Stimulated activated CD8-positive, alpha-beta memory T cell treated with anti-CD3 and anti-CD28 coated beads, Interleukin-2, amount 100 ng/mL, for 1 hour (primary cell): ENCODE measurements at places on chromosomes 7 and 10.

DNA sequence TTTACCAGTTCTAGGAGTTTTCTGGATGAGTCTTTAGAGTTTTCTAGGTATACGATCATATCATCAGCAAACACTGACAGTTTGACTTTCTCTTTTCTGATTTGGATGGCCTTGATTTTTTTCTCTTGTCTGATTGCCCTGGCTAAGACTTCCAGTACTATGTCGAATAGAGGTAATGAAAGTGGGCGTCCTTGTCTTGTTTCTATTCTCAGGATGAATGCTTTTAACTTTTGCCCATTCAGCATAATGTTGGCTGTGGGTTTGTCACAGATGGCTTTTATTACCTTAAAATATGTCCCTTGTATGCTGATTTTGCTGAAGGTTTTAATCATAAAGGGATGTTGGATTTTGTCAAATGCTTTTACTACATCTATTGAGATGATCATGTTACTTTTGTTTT, 223.2 kb upstream of the COBL start:
- DNase-seq = no peak

DNA sequence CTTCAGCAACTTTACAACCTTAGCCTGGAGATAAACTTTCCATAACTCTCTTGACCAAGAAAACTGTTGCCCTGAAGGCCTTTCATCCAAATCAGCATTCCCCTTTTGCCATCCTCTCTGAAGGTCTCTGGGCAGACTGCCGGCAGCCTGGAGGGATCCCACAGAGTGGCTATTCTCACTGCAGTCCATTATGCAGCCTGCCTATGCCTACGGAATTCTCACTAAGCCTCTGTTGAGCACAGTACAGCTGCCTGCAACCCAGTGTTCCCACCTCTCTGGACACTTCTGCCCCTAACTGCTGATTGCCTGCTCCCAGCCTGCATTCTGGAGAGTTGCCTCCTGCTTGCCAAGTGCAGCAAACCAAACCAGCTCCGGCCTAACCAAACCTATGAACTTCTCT, 548.9 kb upstream of the STEAP1 start:
- DNase-seq = no peak

GRCh38 chr10:48701139-48701901, 16.6 kb downstream of the WDFY4 start:
- no peak for DNase-seq

DNA sequence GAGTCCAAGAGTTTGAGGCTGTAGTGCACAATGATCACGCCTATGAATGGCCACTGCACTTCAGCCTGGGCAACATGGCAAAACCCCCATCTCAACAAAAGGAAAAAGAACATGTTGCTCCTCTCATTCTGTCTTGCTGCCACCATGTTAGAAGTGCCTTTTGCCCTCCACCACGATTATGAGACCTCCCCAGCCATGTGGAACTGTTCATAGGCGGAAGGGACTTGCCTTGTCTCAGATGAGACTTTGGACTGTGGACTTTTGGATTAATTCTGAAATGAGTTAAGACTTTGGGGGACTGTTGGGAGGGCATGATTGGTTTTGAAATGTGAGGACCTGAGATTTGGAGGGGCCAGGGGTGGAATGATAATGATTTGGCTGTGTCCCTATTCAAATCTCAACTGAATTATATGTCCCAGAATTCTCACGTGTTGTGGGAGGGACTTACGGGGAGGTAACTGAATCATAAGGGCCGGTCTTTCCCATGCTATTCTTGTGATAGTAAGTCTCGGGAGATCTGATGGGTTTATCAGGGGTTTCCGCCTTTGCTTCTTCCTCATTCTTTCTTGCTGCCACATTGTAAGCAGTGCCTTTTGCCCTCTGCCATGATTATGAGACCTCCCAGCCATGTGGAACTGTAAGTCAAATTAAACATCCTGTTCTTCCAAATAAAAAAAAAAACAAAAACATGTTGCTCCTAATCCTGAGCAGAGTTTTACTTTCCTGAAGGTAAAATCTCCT, 22.3 kb downstream of the DLG5 start:
- no peak for DNase-seq

- no peak for DNase-seq
These were observed 37.4 kb downstream of the LRRC72 start for GRCh38 chr7:16564023-16564380.

DNA sequence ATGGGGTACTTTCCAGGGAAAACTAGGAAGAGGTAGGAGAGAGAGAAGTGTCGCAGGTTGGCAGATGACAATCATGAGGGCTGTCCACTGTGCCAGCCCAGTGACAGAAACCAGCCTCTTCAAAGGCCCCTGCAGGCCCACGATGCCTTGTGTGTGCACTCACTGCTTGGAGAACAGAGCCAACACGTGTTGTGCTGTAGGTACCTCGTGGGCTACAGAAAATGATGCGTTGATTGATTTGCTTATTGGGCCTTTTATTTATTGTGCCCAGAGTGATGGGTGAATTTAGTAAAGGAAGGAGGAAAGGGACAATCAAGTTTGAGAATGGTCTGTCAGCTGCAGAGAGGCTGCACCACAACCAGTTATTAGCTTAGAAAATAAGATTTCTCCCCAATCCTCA, 215.1 kb downstream of the PLXNA4 start:
- DNase-seq = no peak

DNA sequence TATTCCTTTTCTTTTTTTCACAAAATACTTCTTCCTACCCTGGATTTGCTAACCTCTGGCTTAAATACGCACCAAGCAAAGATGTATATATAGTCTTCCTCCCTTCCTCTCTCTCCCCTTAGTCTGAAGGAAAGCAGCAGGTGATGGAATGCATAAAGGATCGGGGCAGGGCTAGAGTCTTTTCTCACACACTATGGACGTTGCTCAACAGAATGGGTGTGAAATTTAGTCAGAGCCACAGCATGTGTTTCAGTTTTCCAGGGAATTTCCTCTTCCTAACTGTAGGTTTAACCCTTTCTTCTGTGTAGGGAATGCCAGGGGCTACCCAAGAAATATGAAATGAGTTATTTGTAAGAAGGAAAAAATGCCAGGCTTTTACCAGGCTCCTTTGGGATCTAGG, 71.4 kb upstream of the NFKB2 start:
- DNase-seq = no peak

DNA sequence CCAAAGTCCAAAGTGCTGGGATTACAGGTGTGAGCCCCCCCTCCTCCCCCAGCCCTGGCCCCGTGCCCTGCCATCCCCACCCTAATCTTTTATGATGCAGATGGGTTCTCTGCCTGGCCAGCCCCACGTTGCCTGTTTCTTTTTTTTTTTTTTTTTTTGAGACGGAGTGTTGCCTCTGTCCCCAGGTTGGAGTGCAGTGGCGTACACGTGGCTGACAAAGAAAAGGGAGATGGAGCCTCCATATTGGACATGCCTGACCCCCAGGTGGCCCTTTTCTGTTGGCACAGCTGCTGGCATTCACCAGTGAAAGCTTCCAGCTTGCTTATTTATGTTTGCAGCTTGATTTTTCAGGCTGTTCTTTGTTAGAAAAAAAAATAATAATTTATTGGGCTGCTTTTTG, 235.3 kb downstream of the CCDC3 start:
- no peak for DNase-seq

GRCh38 chr7:69147631-69148030, 450.6 kb upstream of the AUTS2 start:
- DNase-seq = no peak

GRCh38 chr7:14606101-14606500, 296.4 kb downstream of the DGKB start:
- no peak for DNase-seq

- no peak for DNase-seq
These were observed 8.3 kb downstream of the TMEM273 start for GRCh38 chr10:49179699-49180443.

GRCh38 chr10:100359529-100360150, 12.6 kb downstream of the SCD start:
- DNase-seq = no peak

- no peak for DNase-seq
These were observed 35.2 kb downstream of the PANK1 start for GRCh38 chr10:89609833-89610346.

DNA sequence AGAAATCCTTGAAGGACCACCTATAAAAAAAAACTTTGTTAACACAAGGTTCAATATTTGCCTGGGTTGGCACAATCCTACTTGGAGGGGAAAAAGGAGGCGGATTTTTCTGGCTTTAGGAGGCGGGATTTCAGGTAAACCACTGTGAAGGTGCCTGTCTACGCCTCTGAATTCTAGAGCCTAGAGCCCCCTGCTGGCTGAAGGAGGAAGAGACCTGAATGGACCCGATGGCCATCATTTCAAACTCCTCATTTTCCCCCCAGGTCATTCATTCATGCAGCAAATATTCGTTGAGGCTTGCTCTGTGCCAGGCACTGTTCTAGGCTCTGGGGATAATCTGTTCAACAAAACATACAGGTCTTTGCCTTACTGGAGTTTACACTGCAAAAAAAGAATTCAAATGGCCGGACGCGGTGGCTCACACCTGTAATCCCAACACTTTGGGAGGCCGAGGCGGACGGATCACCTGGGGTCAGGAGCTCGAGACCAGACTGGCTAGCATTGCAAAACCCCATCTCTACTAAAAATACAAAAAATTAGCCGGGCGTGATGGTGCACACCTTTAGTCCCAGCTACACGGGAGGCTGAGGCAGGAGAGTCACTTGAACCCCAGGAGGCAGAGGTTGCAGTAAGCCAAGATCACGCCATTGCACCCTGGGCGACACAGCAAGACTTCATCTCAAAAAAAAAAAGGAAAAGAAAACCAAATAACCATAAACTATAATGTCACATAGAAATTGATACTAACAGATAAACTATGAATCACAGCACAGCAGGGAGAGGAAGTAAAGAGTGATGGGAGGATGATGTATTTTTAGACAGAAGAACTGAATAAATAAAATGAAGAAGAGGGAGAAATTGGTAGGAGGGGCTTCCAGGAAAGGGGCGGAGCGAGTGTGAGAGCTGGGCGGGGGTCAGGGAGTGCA, 90.1 kb upstream of the NFE2L3 start:
- peak; percentile 55 for DNase-seq

GRCh38 chr7:156626220-156626895, 14.2 kb upstream of the RNF32 start:
- DNase-seq = no peak

- no peak for DNase-seq
These were observed 940 bp upstream of the PSD start for GRCh38 chr10:102419269-102420180.

GRCh38 chr10:118662228-118663035, 67.0 kb upstream of the PRLHR start:
- DNase-seq = no peak

DNA sequence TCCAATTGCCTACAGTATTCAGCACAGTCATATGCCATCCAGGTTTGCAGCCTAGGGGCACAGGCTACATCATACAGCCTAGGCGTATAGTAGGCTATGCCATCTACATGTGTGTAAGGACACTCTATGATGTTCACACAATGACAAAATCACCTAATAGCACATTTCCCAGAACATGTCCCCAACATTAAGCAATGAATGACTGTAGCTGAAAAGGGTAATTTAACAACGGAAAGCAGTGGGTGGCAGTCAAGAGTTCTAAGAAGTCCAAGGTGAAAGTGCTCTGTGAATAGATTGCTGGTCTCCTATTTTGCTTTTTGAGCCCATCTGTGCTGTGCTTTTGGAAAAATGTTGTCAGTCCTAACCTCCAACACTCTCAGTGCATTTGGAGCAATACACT, 162.6 kb downstream of the KLF6 start:
- no peak for DNase-seq

GRCh38 chr10:114674346-114674745, 16.3 kb upstream of the ABLIM1 start:
- DNase-seq = no peak

DNA sequence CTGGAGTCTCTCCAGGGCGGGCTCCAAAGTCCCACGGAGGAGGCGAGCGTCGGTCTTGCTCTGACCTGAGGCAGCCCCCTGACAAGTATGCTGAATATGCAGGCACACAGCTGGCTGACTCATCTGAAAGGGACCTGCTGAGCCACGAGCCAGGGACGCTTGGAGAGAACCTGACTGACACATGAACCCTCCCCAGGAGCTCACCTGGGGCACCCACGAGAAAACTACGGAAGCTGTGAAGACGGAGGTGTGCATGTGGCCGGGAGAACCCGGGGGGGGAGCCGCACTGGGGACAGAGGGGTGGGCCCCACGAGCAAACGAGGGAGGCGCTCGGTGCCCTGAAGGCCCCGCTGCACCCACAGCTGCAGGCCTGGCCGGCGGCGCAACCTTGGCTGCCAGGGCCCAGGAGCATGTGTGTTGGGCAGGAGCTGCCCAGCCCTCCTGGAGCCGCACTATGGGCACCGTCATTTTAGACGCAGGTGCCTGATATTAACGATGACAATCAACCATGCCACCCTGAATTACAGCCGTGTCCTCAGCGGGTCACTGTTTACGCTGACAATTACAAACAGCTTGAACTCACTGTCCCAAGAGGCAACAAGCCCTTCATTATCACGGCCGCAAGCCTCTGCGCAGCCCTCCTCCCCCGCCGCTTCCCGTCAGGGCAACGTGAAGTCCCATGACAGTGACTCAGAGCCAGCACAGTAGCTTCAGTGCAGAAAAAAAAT, 64.7 kb downstream of the DIP2C start:
- no peak for DNase-seq

DNA sequence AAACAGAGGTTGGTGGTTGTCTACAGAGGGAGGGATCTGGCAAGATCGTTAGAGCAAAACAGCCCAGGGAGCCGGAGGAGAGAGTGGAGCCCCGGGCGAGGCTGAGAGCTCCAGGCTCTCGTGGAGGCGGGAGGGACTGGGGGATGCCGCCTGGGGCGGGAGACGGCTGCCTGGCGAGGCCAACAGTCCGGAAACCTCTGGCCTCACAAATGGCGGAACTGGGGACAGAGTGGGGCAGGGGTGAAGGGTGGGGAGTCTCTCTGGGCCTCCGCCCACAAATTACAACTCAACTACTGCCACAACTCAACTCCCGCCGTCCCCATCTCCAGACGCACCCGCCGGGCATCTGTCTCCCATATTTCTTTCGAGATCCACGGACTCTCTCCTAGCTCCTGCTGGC, 47.7 kb downstream of the CLEC2L start:
- no peak for DNase-seq

DNA sequence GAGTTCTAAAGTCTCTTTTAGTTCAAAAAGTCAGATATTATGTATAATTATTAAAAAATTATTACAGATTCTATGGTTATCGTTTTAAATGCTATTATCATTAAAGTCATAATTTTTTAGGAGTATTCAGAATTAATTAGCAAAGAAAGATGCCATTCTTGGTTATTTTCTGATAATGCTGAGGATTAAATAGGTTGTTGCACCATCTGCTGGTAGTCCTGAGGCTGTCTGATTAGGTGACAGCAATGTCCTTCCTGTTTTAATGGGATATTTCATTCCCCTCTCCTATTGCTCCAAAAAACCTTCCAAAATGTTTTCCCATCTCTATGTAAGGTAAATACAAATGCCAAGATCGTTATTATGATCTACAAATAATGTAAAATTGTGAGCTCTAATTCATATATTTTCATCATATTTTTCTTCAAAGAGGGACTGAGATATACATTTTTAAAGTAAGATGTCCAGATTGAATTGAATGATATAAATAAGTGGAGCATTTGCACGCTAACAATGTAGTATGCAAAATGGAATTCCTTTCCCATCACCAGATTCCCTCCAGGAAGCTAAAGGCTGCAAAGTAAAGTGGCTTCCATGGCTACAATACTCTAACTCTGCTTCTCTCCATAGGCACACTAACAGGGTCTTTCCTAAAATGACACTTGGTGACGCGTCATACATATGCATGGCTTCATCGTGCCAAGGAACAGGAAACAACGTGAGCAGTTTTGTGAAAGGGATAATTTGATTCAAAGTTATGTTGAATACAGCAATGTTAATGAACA, 58.8 kb upstream of the AKR1E2 start:
- DNase-seq = no peak
